ENCODE measurements at places on chromosomes 7 and 10. TPM values are rescaled to one million over a fixed set of nuclear protein-coding genes. Genes with fewer than 3 reads are reported as not detected.

The HTR5A gene
- total RNA-seq, result not detected

The PRLHR gene
- not detected for total RNA-seq

The HYCC1 gene
- 27.7 TPM for total RNA-seq

The ETV1 gene
- 5.0 TPM for total RNA-seq

The CLEC5A gene
- not detected for total RNA-seq

The CTAGE15 gene
- total RNA-seq, result not detected

The CAMK2G gene
- total RNA-seq, result 19.0 TPM

The POLD2 gene
- 39.5 TPM for total RNA-seq

The TRIM50 gene
- not detected for total RNA-seq

The FBXO24 gene
- total RNA-seq, result 0.20 TPM

The ICA1 gene
- 28.4 TPM for total RNA-seq

The MYO3A gene
- not detected for total RNA-seq

The SCART1 gene
- 0.22 TPM for total RNA-seq

The ZP3 gene
- 1.8 TPM for total RNA-seq

The CALN1 gene
- total RNA-seq, result under 0.01 TPM

The AKR1C3 gene
- 111 TPM for total RNA-seq

The PVRIG gene
- not detected for total RNA-seq

The MAGI2 gene
- total RNA-seq, result 0.44 TPM

The PPA1 gene
- total RNA-seq, result 74.8 TPM

The SAMD9 gene
- total RNA-seq, result 12.5 TPM

The ACTR3C gene
- 8.3 TPM for total RNA-seq

Data from lung microvascular endothelial cell (primary cell).